ENCODE measurements at places on chromosomes 6 and 20. TPM values are rescaled to one million over a fixed set of nuclear protein-coding genes. Genes with fewer than 3 reads are reported as not detected.

DNA sequence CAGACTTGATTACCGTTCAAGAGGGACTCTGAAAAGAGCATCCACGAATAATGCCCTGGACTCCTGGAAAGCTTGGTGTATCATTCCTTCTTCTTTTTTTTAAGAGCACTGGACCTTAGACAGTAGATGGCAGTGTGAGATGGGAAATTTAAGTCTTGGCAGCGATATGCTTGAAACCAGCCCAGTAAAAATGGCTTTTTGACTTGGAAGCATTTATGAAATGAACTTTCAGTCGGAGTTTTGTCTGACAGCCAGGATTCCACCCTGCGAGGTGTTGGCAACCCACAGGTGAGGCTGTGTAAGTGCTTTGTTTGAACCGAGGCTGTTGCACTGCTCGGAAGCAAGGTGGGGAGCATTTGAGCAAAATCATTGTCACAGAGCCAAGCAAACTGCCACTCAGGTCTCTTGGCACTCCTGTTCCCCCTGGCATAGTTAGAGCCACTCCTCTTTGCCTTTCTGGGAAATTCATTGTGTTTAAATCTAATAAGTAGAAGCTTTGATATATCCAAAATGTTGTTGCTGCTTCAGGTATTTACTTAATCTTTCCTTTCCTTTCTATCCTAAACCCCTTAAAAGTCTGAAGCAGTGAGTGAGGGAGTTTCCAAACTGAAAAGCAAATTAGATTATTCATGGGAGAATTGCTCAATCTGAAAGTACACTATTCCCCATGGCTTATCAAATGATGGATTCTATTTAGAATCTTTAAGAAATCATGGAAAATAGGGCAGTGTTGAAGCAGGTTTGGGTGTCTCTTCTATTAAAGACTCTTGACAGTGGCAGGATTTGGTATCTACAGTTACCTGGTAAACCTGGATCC, 272.8 kb upstream of the SLC35B3 start:
- DNase-seq = no peak

DNA sequence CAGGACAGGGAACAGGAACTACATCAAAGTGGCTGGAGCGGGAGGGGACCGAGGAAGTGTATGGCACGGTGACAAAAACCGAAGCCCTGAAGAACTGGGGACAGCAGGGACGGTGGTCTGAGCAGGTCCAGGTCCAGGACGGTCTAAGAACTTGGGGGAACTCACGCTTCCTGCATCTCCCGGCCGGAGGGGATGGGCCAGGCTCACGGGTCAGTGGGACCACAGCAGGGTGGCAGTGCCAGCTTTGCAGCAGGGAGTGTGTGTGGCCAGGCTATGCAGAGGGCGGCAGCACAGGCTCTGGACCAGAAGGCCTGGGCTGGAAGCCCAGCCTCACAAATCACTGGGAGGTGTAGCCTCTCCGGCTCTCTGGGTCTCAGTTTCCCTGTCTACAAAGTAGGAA, 123.8 kb downstream of the BMP7 start:
- no peak for DNase-seq

- no peak for DNase-seq
These were observed 540.5 kb upstream of the NOX3 start for GRCh38 chr6:155996151-155996550.

DNA sequence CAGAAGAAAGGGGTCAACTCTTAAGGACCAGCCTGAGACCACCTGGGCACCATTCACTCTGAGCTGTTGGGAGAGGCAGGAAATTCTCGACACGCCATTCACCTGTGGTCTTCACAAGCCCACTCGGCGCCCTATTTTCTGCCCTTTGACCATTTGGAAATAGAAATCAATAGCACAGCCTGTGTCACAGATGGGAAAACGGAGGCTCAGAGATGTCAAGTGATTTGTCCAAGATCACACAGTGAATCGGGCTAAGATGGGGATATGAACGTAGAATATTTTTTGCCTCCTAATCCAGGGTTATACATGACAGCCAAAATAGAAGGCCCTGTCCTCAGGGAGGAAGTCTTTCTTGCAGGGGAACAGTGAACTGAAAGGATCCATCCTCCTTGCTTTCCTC, 3.0 kb upstream of the APOBEC2 start:
- DNase-seq = no peak

GRCh38 chr20:16747291-16747811, 807 bp upstream of the OTOR start:
- no peak for DNase-seq

- DNase-seq = no peak
These were observed 312.6 kb downstream of the ALDH8A1 start for GRCh38 chr6:134637282-134637681.

DNA sequence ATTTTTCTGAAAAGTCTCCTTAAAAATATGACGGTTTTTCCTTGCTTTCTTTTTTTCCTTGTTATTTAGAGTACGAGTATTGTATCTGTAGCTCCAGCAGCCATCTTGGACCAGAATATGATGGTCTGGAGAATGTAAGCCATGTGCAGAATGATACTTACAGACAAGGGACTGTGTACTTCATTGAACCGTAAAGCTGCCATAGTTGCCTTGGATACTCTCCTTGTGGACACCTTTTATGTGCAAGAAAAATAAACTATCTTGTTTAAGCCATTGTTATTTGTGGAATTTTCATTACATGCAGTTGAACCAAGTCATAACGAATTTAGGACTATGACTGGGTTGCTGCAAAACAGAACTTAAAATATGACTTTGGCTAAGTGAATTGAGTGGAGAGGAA, 485.8 kb upstream of the CITED2 start:
- DNase-seq = no peak

- no peak for DNase-seq
These were observed 151.9 kb downstream of the CDKAL1 start for GRCh38 chr6:20686142-20686541.

DNA sequence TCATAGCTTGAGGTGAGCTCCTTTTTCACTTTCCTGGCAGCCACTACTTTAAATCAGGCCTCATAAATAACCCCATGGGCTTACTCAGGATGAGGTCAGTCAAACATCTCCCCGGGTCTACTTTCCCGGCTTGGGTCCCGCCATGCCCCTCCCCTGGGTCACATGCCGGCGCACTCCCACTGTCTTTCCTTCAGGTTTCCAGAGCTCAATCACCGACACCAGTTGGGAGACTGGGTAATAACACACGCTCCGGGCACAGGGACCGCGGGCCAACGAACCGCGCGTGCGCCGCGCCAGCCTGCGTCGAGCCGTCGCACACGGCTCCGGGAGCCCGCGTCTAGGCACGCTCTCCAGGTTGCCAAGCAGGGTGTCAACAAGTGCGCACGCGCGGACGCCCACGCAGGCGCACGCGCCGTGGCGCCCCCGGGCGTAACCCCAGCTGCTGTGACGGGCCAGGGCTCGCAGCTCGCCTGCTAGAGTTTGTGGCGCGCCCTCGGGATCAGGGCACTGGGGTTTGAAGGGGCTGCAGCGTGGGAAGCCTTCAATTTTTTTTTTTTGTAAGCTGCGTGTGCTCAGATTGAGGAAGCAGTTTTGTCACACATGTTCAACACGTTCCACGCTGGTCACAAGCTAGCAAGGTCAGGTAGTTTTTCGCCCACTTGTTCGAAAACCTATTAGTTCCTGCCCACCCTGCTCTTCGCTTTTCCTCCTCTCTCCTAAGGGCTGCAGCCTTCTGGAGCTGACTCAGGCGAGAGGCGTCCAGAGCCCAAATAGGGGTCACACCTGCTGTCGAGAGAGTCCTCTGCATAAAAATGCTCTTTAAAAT, 31.8 kb downstream of the TFAP2B start:
- no peak for DNase-seq

- DNase-seq = peak; percentile 47
These were observed 52.6 kb downstream of the FIG4 start for GRCh38 chr6:109743739-109744138.

DNA sequence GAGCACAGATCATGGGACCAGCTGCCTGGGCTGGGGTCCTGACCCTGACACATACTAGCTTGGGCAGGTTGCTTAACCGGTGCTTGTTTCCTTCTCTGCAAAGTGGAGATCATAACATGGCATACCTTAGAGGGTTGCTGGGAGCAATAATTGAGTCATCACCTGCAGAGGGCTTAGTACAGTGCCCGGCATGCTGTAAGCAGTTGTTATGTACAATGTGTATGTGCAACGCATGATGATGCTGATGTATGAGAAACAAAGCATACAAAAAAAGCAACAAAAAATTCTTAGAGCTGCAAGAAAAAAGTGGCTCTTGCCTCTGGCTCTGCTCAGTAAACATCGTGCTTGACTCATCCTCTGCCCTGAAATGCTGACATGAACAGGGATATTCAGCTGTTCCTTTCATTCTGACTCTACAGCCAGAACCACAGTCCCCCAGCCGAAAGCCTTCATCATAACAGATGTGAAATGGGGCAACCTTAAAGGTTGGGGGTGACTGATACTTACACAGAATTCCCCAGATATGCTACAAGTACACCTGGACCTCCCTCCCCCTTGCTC, 91.7 kb downstream of the CLIC5 start:
- peak; percentile 84 for DNase-seq

GRCh38 chr6:155481215-155481614, 25.6 kb upstream of the NOX3 start:
- no peak for DNase-seq

- peak; percentile 78 for DNase-seq
These were observed 53.0 kb upstream of the NOP56 start for GRCh38 chr20:2599288-2600006.

DNA sequence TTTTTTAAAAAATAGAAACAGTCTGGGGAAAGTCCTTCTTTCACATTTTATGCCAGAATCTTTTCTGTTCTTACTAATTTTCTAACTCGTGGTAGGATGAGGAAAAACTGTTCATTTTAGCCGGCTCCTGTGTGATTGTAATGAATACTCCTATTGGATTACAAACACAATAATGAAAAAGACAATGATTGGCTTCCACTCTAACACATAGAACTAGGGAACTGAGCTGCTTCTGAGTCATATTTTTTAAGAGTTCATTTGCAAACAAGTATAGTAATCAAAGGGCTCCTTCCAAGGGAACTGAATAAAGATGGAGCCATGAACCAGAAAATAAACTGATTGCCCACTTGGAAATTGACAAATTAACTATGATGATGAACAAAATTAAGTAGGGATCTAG, 265.3 kb upstream of the TCF21 start:
- DNase-seq = no peak

- no peak for DNase-seq
These were observed 339.7 kb upstream of the SULF2 start for GRCh38 chr20:48124960-48125359.

DNA sequence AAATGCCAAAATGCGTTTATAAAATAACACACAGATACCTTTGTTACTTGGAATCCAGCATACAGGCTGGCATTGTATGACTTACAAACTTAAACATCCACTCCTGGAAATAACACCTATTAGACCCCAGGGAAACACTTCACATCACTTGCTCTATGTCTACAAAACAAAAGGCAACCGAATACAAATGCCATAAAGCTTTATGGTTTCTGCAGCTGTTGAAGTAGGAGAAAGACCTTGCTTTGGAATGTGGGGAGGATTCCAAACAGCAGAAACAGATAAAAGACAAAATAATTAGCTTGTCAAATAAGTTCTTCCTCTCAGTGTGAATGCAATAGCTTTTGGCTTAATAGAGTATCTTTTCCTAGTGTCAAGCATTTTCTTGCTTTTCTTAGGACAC, 9.8 kb upstream of the AMD1 start:
- DNase-seq = peak; percentile 37

DNA sequence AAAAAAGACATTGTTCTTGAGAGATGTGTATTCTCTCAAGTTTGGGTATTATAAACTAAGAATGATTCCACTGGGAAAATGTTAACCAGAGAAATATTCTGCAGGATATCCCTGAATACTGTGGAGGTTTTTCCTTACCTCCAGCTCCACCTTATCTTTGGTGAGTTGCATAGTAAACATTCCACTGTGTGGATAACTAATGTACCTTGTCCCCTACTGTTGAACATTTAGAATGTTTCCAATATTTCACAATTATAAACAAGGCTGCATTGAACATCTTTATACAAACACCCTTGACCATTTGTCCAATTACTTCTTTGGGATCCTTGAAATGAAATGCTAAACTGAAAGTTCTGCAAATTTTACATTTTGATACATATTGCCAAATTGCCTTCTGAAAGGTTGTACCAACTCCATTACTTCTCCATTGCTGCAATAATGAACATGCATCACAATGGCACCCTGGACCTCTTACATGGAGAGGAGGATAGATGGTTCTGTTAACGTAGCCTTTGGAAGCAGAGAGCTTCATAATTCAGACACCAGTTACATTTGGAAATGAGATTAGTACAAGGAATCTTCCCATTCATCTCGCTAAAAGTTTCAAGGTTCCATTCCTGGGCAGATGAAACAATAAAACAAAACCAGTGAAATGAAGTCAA, 35.0 kb upstream of the STK35 start:
- no peak for DNase-seq

DNA sequence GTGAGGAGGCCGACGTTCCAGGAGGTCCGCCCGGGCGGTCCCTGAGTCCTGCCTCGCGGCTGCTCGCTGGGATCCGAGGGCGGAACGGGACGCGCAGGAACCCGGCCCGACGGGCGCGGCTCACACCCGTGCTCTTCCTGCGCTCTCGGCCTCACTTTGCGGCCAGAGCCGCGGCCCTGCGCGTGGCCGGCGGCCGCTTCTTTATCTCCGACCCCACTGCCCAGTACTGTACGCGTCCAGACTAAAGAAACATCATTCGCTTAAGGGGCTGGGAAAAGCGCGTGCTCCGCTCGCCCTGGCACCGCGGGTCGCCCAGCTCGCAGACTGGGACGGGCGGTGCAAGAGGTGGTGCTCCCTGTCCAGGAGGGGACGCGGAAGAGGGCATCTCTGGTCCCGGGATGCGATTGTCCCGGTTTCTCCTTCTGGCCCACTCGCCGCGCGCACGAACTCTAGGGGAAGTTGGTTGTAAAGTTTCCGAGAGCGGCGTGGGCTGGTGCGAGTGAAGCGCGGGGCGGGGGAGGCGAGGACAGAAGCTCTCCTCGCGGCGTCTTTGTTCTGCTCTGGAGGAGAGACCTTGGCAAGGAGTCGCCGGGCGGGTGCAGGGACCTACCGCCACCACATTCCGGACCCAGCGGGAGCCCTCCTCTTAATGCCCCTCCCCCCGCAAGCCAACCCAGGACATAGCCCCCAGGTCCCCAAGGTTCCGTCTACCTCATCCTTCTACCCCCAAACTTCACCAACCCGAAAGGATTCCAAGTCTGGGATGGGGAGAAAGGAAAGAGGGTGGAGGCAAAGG, 71.0 kb downstream of the SOX4 start:
- DNase-seq = no peak

GRCh38 chr6:30497714-30498113, 8.4 kb downstream of the HLA-E start:
- no peak for DNase-seq

Gene NEDD9
- 4.5 TPM for total RNA-seq

Gene PSORS1C2
- total RNA-seq = not detected

Gene AGER
- 0.86 TPM for total RNA-seq

Gene SCGN
- not detected for total RNA-seq

Gene ADGRB3
- 0.13 TPM for total RNA-seq

Gene EPPIN
- not detected for total RNA-seq

Gene SYCP2
- 0.78 TPM for total RNA-seq

Gene TMEM244
- 0.83 TPM for total RNA-seq

Gene DYNLT2
- 3.1 TPM for total RNA-seq

Gene SLC22A3
- not detected for total RNA-seq

Gene BFSP1
- 8.3 TPM for total RNA-seq

Gene VSTM2L
- 77.5 TPM for total RNA-seq

Gene TOP1
- 18.8 TPM for total RNA-seq

Gene FLRT3
- 5.8 TPM for total RNA-seq

Gene FAM8A1
- 25.7 TPM for total RNA-seq
